NCI-H2081 treated with DMSO at 0.1 percent for 48 hours (cell line): ENCODE measurements at places on chromosomes 16 and 17.

GRCh38 chr17:37174205-37174604 is 201.6 kb upstream of the C17orf78 start:
- no peak for DNase-seq

- DNase-seq, result no peak
Observed at GRCh38 chr17:40417258-40417608, 463 bp downstream of the TOP2A start.

- DNase-seq, result no peak
Observed at GRCh38 chr17:50109785-50110184, 14.6 kb downstream of the PDK2 start.

GRCh38 chr16:48537909-48538745 is 71.9 kb downstream of the N4BP1 start:
- no peak for DNase-seq

DNA sequence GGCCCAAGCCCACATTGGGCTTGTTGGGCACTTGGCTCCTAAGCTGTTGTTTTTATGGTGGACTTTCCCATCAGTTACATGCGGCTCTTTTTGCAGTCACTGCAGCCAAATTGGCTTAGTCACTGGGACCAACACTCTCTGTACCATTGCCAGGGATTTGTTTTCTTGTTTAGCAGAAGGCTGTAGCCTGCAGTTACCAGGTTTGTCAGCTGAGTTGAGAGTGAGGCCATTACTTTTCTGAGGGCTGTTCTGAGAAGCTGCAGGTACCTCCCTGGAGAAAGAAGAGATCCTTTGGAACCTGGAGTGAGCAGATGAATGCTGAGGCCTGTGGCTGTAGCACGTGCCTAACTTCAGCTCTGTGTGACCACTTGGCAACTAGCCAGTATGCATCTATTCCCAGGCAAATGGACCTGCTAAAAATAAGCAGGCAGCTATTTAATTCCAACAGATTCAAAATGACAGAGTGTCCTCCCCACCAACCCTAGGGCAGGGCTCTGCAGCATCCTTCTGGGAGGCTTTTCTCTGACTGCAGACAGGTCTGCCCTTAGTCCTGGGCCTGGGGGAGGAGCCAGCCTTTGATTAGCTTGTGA is 12.9 kb downstream of the AKAP1 start:
- no peak for DNase-seq

DNA sequence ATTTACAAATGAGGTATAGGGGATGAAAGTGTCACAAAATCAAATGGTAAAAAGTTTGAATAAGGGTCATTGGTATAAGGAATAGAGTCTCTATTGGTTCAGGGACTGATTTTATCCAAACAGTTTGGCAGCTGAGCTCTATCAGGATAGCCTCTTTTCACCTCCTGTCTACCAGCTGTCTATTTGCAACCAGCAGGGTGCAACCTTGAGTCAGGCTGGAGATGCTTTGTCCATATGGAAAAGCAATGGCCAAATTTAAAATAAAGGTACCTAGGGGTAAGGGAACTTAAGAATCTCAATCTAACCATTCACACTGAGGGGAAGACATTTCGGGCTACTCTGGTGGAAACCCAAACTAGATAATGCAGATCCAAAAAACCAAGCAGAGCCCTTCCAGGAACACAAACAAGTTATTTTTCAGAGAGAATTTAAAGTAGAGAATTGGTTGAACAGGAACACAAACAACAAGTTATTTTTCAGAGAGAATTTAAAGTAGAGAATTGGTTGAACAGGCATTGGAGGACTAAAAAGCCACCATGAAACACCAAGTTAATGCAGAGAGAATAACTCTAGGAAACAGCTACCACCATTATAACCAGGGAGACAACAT is 12.6 kb upstream of the CA10 start:
- DNase-seq, result peak; percentile 30

- no peak for DNase-seq
Observed at GRCh38 chr17:2755891-2756724, 6.7 kb upstream of the CCDC92B start.

DNA sequence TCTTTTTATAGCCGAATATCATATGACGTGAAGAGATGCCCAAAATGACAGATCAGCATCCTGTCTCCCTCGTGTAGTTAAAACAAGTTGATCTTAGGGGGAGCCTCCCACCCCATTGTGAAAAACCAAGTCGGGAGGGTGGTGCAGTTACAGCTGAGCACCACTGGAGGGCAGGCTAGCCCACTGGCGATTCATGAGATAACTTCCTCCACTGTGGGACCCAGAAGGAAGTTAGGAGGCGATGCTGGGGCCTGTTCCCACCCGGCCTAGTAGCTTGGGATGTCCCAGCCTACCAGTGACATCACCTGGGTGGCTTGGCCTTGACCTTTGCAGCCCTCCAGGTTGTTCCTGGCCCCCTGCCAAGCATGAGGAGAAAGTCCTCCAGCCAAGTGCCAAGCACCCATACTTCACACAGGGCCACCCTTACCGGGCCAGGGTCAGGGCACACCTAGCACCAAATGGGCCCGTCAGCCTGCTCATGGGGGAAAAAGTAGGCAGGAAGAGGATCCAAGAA is 8.1 kb upstream of the CPNE2 start:
- no peak for DNase-seq
